ENCODE measurements at places on chromosomes 4 and X.

- DNase-seq, result no peak
These were observed 29.2 kb downstream of the SLAIN2 start for GRCh38 chr4:48370260-48371134.

DNA sequence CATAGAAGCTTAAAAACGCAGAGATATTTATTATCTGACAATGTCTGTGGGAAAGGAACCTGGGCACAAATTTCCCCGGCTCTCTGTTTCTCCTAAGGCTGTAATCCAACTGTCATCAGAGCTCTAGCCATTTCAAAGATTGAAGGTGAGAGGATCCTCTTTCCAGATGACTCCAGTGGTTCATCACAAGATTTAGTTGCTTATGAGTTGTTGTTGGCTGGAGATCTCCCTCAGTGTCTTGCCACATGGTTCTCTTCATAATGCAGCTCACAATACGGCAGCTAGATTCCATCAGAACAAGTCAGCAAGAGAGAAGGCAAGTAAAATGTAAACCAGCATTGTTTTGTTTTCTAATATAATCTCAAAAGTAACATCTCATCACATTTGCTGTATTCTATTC is 369.4 kb downstream of the GASK1B start:
- DNase-seq, result no peak

DNA sequence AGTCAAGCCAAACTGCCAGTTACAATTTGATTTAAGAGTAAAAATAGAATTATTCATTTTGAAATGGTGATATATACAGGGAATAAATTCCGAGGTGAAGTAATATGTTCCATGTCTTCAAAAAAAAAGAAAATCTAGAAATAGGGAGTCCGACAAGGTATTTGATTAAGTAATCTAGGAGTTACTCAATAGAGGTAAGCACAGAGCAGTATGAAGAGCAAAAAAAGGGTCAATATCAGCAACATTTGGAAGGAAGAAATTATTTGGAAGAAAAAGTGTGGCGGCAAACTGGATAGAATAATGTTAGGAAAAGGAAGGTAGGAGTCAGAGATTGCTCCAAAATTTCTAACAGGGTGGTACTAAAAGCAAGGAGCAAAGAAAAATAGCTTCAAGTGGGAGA is 113.7 kb upstream of the BMP3 start:
- no peak for DNase-seq

DNA sequence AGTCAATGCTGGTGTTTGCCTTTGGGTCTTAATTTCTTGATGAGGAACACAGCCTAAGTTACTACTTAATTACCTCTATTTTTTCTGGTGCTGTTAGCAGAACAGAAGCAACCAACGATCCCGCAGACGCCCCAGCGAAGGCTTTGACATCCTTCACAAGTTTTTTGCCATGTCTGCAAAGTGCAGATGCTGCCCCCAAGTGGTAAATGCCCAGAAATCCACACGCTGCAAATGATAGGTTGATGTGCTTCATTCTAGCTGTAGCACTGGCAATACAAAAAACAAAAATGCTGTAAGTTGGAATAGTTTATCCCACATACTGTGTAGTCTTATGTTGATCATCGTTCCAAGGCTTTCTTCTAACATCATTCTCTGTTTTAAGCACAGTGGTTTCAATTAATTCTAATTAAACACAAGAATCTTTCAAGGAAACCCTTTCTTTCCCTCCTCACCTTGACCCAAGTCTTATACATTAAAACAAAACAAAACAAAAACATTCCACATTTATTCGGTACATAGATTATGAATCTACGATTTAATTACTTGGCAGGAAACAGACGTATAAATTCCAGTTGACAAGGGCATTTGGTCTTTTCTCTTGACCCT is 1.2 kb downstream of the PNPLA4 start:
- peak; percentile 34 for DNase-seq

DNA sequence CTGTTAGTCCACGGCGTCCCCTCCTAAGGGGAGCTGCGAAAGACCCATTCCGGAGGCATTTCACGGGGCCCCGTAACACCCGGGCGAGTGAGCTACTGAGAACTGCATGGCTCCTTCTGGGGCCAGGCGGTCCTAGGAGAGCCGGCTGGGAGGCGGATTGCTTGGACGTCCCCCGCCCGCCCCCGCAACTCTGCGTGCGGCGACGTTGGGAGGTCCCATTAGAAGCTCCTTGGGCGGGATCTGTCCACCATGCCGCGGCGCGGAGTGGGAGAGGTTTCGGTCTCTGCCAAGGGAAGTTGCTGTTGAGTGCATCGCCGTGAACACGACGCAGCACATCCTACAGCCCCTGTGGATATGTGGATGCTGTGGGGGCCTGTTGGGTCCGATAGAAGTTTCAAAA is 85.4 kb upstream of the IGFBP7 start:
- DNase-seq, result no peak

- no peak for DNase-seq
These were observed 65.9 kb downstream of the ATP10D start for GRCh38 chr4:47550899-47551548.

DNA sequence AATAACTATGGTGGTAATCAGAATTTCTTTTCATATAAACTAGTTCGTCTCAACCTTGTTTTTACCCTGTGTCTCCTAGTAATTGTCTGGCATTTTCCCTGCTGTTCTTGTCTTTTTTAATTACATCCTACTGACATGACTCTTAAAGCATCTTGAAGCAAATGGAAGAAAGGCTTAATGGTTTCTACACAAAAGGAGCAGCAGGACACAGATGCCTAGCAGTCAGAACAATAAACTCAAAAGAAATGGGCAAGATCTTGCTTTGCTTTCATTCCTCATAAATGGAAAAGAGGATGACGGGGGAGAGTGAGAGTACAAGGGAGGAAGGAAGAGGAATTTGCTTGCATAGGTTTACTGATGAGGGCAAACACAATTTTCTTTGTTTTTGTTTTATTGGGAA is 293.2 kb upstream of the EMCN start:
- DNase-seq, result no peak

- no peak for DNase-seq
These were observed 146.0 kb upstream of the GPC4 start for GRCh38 chrX:133561251-133561650.
